ENCODE measurements at places on chromosomes 4 and X.

DNA sequence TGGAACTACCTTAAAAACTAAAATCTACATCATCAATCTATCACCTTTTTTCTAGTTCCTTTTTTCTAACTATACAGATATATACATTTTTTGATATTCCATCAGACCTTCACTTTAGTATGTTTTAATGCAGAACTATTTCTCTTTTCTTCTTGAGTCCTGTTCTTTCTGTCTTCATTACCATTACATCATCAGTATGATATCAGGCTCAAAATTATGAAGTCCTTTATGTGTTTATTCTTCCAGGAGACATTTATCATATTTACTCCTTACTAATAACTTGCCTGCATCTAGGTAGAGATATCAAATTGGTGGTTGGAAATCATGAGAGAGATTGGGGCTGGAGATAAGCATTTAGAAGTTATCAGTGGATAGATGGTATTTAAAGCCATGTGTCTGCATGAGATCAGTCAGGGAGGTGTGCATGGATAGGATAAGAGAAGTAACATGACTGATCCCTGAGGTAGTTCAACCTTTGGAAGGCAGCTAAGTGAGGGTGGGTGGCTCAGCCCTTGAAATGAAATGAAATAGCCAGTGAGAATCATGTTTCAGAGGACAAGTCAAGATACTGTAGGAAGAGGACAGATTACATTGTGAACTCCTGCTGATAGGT lies 43.1 kb downstream of the MRPL1 start:
- no peak for DNase-seq

DNA sequence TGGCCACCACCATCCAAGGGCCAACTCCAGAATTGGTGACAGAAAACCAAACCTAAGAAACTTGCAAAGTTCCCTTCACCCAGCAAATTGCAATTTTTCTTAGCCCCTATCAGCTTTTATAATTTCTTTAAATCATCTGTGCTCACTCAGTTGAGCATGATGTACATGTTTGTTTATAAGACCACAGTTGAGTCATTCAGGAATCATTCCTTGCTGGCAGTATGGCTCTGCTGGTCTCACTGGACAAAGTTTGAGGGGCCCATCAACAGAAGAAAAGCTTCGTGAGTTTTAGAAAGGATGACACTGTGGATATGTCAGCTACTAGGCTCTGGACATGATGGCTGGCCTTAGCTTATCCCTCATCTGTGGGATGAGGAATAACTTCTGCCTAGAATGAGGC lies 4.0 kb downstream of the TRPC5 start:
- DNase-seq: no peak

- DNase-seq: no peak
These were observed 49.0 kb downstream of the STARD8 start for GRCh38 chrX:68696267-68696990.

- DNase-seq: no peak
These were observed 18.1 kb downstream of the CD40LG start for GRCh38 chrX:136666088-136666487.

GRCh38 chrX:15973299-15973698 lies 118.7 kb upstream of the AP1S2 start:
- peak; percentile 0 for DNase-seq

- DNase-seq: no peak
These were observed 13.3 kb downstream of the OPHN1 start for GRCh38 chrX:68419975-68420374.

- no peak for DNase-seq
These were observed 1765.8 kb downstream of the PCDH7 start for GRCh38 chr4:32485956-32486355.

- no peak for DNase-seq
These were observed 6.8 kb upstream of the SORCS2 start for GRCh38 chr4:7185487-7186030.

GRCh38 chr4:155761047-155761446 lies 2.2 kb downstream of the GUCY1B1 start:
- DNase-seq: no peak

- DNase-seq: no peak
These were observed 183.4 kb upstream of the ATOH1 start for GRCh38 chr4:93645120-93645519.

DNA sequence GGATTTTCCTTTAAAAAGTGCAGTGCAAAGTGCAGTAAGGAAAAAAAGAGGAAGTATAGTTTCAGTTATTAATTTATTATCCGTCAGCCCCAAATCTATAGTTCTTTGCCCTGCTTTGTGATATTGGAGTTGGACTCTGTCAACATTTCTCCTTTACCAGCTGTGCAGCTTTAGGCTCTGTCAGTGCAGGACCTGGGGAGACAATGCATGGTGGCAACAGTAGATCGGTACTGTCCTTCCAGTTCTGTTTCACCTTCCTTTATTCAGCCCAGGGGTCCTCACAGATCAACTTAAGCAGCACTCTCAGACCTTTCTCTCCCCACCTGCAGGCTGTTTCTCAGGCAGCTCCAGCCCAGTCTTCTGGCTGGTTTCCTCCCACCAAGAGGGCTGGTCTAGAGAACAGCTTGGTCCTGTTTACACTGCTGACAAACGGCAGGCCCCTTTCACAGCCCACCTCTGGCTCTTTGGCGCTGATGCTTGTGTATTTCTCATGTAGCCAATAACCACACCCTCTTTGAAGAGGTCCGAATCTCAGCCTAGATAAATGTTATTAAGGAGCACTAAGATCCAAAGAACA lies 71.6 kb downstream of the MCUB start:
- no peak for DNase-seq

GRCh38 chr4:5033281-5033841 lies 14.1 kb upstream of the CYTL1 start:
- DNase-seq: no peak

GRCh38 chr4:6087669-6088341 lies 69.6 kb upstream of the C4orf50 start:
- no peak for DNase-seq

GRCh38 chr4:144653781-144654545 lies 8.0 kb downstream of the HHIP start:
- no peak for DNase-seq

- DNase-seq: no peak
These were observed 33.1 kb downstream of the SLC7A11 start for GRCh38 chr4:138209094-138209493.
